Left renal pelvis (tissue), 4 donors: ENCODE measurements at places on chromosomes 4 and X.

GRCh38 chr4:170111085-170111484 is 21.3 kb upstream of the AADAT start:
- DNase-seq: no peak

- no peak for DNase-seq
These were observed 1480.3 kb downstream of the C4orf33 start for GRCh38 chr4:130576218-130576617.

- no peak for DNase-seq
These were observed 98.6 kb downstream of the LARP7 start for GRCh38 chr4:112735474-112735951.

GRCh38 chrX:151713849-151714248 is 2.0 kb upstream of the FATE1 start:
- DNase-seq: no peak

- no peak for DNase-seq
These were observed 134.4 kb upstream of the BMPR1B start for GRCh38 chr4:94623126-94623911.

DNA sequence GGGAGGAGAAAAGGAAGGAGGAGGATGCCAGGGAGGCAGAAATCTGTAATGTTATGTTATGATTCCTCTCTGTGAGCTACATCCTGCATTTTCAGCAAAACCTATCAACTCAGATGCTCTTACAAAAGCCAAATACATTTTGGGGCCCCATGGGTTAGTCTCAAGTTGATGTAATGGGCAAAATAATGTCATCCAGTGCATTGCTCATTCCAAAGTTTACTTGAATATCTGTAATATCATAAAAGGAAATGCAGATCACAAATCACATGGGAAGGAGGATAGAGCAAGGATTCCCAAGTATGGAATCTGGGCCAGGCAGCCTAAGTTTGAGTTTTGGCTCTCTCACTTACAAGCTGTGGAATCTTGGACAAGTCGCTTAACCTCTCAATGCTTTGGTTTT is 74.9 kb upstream of the SOD3 start:
- no peak for DNase-seq

- DNase-seq: no peak
These were observed 164.1 kb upstream of the PPARGC1A start for GRCh38 chr4:24053934-24054333.

DNA sequence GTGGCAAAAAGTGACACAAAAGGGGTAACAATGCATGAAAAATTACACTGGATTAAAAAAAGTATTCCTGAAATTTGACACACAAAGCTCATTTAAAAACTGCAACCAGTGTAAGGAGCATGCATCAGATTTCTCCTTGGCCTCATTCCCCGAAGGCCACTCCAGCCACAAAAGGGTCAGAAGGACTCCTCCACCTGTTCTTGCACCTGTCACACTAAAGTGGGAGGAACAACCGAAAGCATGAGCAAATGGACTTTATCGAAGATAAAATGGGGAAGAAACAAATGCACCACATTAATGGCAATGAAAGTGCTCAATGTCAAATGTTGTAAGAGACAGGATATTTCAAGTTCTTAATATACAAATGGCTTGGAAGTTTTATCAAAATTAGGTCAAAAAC is 88.2 kb downstream of the ADGRA3 start:
- DNase-seq: no peak

DNA sequence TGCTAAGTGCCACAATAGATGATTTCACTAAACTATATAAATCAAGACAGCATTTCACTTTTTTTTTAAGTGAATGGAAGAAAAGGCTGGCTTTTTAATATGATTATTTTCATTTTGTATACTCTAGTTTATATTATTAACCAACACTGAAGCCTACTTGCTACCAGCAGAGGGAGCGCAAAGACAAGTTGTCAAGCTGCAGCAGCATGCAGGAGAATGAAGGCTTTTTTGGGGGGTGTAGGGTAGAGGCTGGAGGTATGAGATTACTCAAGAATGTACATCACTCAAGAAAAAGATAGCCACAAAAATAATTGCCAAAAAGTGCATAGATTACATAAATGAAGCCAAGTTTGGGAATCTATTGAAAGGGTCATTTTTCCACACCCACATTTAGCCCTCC is 519.5 kb downstream of the FGF13 start:
- no peak for DNase-seq

- no peak for DNase-seq
These were observed at the start of gene PF4V1 for GRCh38 chr4:73853246-73853704. Gene PF4V1 (plus strand): TSS chr4:73853296. CDS start chr4:73853363, 67 bp downstream.

- DNase-seq: no peak
These were observed 72.9 kb downstream of the YIPF6 start for GRCh38 chrX:68571610-68572311.
